ENCODE measurements at places on chromosomes 3 and 15. TPM values are rescaled to one million over a fixed set of nuclear protein-coding genes. Genes with fewer than 3 reads are reported as not detected.

The CCDC39 gene
- polyA plus RNA-seq: not detected

The IL5RA gene
- not detected for polyA plus RNA-seq

The SLC24A5 gene
- polyA plus RNA-seq: not detected

The VILL gene
- 21.6 TPM for polyA plus RNA-seq

The AGBL1 gene
- not detected for polyA plus RNA-seq

The SPATA12 gene
- polyA plus RNA-seq: not detected

The KLHL6 gene
- polyA plus RNA-seq: 20.7 TPM

The TLR9 gene
- not detected for polyA plus RNA-seq

DNA sequence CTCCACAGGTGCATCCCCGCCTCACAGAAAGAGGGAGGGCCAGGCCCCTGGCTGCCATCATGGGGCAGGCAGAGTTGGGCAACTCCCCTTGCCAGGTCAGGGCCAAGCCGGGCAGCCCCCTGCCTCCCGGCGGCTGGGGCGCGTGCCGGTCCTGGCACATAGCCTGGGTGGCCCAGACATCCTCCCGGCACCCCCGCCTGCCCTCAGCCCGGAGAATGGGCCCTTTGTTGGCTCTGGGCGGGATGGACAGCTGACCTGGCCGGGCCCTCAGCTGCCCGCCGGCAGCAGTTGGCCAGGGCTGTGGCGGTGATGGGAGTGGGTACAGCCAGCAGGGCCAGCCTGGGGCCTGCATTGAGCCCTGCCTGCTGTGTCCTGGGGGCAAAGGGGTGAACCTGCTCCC is 16.5 kb downstream of the PLXNA1 start:
- DNase-seq: no peak

DNA sequence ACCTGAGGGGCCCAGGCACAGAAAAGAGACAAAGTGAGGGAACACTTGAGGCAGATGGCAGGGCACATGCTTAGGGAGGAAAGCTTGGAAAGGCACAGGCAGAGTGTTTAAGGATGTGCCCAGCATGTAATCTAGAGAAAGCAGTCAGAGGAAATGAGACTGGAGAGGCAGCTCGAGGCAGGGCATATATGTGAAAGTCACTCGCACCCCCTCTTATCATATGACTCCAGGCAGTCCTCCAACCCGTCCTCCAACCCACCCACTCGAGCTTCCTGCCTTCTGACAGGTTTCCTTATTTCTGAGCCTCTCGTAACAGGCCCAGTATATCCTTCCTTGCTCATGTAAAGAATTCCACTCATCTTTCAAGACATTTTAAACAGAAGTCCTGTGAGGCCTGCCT is 294.0 kb downstream of the SOX2 start:
- DNase-seq: no peak

GRCh38 chr15:51172193-51172592 is 77.5 kb upstream of the TNFAIP8L3 start:
- no peak for DNase-seq

GRCh38 chr3:46276497-46277099 is 34.3 kb downstream of the CCR3 start:
- DNase-seq: peak; percentile 65

DNA sequence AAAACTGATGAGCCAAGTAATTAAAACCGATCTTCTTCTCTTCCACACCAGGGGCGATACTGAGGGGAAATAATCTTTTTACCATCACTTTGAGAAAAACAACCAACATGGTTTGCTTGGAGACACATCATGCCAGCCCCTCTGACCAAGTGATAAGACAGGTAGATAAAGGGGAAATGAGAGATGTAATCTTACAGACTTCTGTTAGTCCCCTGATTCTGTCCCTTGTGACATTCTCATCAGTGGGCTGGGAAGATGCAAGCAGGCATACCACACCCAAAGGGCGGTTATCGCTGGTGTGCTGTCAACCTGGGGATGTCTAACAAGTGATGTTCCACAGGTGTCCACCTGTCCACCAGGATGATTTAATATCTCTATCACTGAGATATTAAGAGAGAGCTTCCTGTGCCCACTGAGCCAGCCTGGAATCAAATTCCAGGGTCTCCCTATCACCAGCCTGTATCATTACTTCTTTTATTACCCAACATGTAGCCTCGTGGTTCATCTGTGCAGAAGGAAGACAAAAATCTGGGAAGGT is 315.0 kb downstream of the FOXP1 start:
- no peak for DNase-seq

GRCh38 chr3:143119974-143120715 is 574 bp downstream of the CHST2 start:
- peak; percentile 55 for DNase-seq

GRCh38 chr15:92603743-92604470 is 51.7 kb downstream of the FAM174B start:
- no peak for DNase-seq

GRCh38 chr15:79832367-79833120 is 64.3 kb downstream of the MTHFS start:
- no peak for DNase-seq

- DNase-seq: no peak
Observed at GRCh38 chr15:36178303-36178633, 401.2 kb upstream of the CDIN1 start.

- DNase-seq: peak; percentile 38
Observed at GRCh38 chr3:170355738-170356595, 1.5 kb upstream of the SKIL start.

- DNase-seq: no peak
Observed at GRCh38 chr15:52503788-52504496, 24.7 kb downstream of the MYO5A start.

GRCh38 chr3:119352863-119353527 is 58.8 kb downstream of the ARHGAP31 start:
- peak; percentile 50 for DNase-seq

- DNase-seq: no peak
Observed at GRCh38 chr15:100310513-100311153, 31.1 kb downstream of the ADAMTS17 start.

GRCh38 chr3:57512166-57512565 is 32.0 kb downstream of the DNAH12 start:
- DNase-seq: no peak
